Anterior cingulate cortex (tissue), 58 donors: ENCODE measurements at places on chromosomes 5 and 9.
A peak's percentile ranks its signal among the peaks of the same experiment; 100 is the strongest.

DNA sequence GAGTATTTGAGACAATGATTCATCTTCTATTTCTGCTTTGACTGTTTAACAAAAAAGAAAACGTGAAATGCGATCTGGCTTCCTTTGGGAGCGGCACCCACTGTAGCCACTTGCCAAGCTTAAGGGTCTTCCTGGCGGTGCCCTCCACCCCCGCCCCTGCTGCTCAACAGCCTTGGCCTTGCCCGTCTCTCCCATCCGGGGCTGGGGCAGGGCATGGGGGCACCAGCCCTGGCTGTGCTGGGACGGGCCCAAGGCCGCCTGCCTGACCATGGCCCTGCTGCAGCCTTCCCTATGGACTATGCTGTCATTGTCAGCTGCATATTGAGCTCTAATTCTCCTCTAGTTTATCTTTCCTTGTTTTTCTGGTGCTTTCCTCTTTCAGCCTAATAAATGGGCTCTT lies 115.8 kb upstream of the CACNA1B start:
- DNase-seq = no peak

GRCh38 chr5:132785365-132785764 lies 8.3 kb upstream of the SEPTIN8 start:
- DNase-seq = no peak

DNA sequence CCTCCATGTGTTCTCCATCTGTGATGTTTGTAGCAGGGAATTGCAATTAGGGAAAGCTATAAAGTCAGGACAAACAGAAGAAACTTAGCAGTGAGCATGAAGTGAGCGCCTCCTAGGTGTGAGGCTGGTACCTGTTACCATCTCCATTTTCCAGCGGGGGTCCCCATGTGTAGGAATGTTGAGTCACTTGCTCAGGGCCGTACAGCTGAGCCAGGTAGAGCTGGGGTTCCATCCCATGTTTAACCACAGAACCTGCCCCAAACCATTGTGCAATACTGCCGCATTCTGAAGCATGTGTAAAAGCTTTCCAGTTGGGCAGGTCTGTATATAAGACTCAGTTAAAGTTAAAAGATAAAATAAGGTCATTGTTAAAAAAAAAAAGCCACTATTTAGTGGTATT lies 62.7 kb downstream of the NDFIP1 start:
- no peak for DNase-seq

DNA sequence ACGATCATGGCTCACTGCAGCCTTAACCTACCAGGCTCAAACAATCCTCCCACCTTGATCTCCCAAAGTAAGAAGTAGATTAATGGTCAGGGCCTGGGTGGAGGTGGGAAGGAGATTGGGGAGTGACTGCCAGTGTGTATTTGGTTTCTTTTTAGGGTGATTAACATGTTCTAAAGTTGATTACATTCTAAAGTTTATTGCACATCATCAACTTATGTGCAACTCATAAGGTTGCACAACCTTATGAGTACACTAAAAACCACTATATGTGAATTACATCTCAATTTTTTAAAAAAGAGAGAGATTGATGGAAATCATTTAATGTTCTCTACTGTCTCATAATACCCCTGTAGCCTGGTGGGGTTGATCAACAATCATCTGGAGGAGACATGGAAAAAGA lies 218.1 kb downstream of the AOPEP start:
- DNase-seq = no peak

DNA sequence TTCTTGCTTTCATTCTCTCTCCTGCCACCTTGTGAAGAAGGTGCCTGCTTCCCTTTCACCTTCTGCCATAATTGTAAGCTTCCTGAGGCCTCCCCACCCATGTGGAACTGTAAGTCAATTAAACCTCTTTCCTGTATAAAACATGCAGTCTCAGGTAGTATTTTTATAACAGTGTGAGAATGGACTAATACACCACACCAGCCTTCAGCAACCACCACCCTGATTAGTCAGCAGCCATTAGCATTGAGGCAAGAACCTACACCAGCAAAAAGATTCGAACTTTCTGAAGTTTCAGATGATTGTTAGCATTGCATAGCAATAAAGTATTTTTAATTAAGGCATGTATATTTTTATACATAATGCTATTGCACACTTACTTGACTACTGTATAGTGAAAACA lies 980.2 kb downstream of the EFNA5 start:
- no peak for DNase-seq

DNA sequence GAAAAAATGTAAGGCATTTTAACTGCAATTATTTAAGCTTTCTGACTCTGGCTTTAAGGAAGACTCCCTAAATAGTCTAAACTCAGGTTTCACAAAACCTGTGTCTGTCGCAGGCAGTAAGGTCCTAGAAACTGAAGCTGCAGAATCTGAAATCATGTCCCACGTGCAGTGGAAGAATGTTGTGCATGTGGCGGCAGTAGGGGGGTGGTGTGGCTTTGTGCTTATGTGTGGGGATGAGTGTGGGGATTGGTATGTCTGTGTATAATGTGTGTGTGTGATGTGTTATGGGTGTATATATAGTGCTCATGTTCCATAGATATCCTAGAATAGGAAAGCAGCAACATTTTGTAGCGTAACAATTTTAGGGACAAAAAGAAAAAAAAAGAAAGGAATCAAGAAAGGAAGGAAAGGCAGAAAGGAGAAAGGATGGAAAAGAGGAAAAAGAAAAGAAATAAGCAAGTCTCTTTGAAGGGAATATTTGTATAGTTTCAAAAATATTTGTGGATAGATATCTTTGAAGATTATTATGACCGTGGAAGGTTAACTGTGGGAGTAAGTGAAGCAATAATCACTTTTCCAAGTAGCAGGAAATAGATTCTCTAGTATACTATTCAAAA lies 6.6 kb downstream of the ANKDD1B start:
- DNase-seq = no peak

DNA sequence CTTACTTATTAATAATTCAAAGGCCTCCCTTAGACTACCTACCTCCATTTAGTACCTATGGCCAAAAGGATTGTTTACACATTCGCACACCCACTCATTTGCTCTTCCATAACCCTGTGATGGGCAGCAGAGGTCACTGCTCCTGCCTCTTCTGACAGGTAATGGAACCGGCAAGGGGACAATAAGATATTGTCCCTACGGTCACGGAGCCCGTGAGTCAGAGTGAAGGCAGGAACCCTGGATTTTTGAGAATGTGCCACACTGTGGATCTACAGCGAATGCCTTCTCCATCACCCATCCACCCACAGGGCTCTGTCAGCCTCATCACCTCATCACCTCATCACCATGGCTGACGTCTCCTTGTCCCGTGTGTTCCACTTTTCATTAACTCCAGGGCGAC lies 132.3 kb downstream of the MYO10 start:
- no peak for DNase-seq

DNA sequence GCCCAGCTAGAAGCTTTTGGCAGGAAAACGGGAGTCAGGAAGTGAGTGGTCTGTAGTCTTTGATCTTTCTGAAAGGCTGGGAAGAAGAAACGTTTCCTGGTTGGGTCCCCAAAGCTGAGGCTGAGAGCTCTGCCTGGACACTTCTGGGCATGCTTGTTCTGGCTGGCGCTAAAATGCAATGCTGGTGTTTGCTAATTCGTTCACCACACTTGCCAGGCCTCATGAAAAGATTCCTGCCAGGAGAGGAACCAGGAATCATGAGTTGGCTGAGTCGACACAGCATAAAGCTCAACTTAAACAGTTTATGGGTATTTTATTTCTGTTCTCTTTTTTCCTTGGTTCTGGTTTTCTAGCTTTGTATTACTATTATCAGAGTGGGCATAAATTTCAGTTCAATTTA lies 10.7 kb upstream of the PTGR1 start:
- no peak for DNase-seq

GRCh38 chr5:165928971-165929370 lies 2362.5 kb upstream of the WWC1 start:
- DNase-seq = no peak

GRCh38 chr5:104412649-104413240 lies 850.2 kb upstream of the NUDT12 start:
- DNase-seq = no peak

DNA sequence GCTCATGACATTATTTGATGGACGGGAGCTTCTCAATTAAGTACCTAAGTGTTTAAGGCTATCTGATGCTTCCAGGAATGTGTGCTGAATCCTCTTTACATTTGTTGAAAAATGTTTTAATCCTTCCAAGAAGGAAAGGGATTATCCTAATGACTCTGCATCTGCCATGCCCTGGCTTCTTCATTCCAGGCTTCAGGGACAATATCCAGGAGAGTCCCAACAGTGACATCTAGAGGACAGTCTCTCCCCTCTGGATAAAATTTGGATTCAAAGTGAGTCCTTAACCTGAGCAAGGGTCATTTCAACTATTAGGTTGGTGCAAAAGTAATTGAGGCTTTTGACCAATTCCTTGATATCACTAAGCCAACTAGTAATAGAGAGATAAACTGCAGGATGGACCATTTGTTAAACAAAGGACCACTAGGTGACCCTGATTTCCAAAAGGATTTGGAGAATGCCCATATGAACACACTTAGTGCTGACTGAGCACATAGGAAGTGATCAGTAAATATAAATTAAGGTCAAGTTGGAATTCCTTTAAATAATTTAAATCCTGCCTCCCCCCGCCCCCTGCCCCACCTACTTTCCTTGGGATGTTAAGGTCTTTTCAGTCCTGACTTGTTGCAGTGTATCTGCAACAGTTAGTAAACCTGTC lies 19.1 kb downstream of the TNFSF8 start:
- DNase-seq = no peak

- no peak for DNase-seq
These were observed 23.2 kb downstream of the HK3 start for GRCh38 chr5:176875783-176876505.

DNA sequence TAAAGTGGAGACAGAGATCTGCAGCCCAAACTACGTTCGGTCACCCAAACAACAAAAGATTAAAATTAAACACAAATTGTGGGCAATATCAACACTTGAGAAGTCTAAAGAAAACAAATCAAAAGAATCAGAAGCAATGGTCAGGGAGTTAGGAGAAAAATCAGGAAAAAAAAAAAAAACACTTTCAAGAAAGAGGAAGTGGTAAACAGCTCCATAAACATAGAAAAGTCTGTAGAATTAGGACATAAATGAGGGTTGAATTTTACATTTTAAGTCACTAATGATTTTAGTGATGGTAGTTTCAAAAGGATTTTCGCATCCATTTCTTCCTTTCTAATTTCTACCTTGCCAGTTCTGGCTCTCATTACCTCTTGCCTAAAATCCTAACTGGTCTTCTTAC lies 10.1 kb downstream of the RNF145 start:
- DNase-seq = no peak

GRCh38 chr9:32378496-32378895 lies 5.9 kb upstream of the ACO1 start:
- DNase-seq = peak; percentile 5

GRCh38 chr9:108582726-108583125 lies 273.1 kb downstream of the ACTL7B start:
- no peak for DNase-seq

DNA sequence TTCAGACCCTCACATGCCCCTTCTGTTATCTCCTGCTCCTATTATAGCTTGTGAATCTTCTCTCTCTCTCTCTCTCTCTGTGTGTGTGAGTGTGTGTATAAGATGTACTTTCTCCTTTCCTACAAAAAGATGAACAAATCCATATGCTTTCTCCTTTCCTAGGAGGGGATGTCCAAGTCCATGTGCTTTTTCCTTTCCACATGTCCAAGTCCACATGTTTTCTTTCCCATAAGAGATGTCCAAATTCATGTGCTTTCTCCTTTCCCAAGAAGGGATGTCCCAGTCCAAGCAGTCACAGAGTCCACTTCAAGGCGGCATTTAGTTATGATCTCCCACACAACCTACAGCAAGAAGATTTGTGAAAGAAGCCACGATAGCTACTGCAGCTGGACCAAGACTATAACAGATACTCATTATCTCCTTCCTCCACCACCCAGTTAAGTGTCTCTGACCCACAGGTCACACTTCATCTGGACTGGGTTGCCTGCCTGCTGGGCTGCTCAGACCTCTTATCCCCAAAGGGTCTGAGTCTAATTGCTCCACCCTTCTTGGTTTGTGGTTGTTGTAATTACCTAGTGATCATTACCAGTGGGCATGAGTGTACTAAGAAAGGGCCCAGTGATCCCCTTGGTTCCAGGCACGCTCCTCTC lies 18.4 kb upstream of the FOXI1 start:
- no peak for DNase-seq

- DNase-seq = no peak
These were observed 267.5 kb upstream of the GRIA1 start for GRCh38 chr5:153222936-153223335.

- DNase-seq = no peak
These were observed 559.5 kb upstream of the KLF4 start for GRCh38 chr9:108049026-108049607.

- no peak for DNase-seq
These were observed 315.6 kb downstream of the TRIM32 start for GRCh38 chr9:117002686-117003085.

DNA sequence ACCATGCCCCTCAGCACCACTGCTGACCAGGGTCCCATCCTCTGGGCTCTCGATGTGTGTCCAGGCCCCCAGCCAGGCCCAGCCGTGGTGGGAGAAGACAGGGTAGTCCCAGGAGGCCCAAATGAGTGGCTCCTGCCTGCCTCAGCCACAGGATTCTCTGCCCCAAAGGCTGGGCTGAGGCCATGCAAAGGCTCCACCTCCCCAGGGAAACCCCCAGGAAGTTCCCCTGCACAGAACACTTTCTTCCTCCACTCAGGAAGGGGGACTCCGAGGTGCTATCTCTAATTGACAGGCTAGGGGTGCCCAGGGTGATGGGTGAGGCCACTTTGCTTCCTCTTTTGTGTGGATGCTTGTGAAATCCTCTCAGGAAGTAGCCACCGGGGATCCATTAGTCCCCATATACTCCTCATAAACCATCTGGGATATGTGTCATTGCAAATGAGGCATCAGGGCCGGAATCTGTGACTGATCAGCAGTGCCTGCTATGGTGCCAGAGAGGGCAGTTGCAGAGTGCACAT lies 23.1 kb upstream of the TDRD7 start:
- DNase-seq = no peak

DNA sequence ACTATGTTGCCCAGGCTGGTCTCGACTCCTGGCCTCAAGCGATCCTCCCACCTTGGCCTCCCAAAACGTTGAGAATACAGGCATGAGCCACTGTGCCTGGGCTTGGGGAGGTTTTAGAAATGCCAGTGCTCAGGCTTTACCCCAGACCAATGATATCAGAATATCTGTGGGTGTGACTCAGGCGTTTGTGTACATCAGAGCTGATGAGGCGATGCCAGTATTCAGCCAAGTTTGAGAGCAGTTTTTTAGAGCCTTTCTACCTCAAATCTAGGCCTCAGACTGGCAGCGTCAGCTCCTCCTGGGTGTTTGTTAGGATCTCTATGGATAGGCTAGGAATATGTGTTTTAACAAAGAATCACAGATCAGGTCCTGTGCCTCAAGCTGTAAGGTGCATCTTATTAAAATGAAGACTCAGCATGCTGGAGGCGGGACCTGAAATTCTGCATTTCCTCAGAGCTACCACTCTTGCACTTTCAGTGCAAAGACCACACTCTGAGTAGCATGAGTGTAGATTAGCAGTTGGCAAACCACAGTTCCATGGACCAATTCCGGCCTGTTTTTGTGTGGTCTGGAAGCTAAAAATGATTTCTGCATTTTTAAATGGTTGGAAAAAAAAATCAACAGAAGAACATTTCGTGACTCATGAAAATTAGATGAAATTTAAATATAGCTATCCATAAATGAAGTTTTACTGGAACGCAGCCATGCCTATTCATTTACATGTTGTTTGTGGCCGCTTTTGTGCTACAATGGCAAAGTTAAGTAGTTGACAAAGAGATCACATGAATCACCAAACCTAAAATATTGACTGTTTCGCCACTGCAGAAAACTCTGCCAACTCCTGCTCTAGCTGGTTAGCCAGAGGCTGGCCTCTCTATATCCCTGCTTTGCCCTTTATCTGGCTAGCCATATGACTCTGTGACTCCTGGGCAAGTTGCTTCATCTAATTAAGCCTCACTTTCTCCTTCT lies 92.2 kb downstream of the KLF4 start:
- no peak for DNase-seq

GRCh38 chr5:126624534-126624933 lies 23.8 kb downstream of the PHAX start:
- DNase-seq = no peak
